Left lung (tissue), 14 donors: ENCODE measurements at places on chromosomes 5 and 9. TPM values are rescaled to one million over a fixed set of nuclear protein-coding genes. Genes with fewer than 3 reads are reported as not detected.

GABRP gene
- 0.74 TPM for polyA plus RNA-seq

GRCh38 chr9:22098643-22099332 is 89.7 kb upstream of the CDKN2B start:
- no peak for DNase-seq

DNA sequence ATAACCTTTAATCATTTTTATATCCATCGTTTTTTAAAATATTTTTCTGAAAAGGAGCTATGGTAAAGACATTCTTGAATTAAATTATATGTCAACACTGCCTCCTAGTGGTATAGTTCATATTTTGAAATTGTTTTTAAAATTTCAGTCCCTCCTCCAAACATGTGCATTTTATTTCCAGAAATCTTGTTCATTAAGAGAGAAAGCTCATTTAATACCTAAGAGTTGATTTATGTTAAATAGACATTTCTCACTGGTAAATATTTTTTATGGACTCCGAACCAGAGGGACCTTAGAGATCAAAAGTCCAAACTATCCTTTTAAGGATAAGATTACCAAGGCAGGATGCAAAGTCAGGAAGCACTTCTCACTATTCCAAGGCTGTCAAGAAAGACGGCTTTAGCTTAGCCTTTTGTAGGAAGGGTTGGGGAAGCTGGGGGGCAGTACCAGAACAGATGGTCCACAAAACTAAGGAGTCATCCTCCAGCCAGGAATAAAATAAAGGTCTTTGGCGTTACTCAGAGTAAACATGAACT is 21.6 kb downstream of the BHMT start:
- no peak for DNase-seq

DNA sequence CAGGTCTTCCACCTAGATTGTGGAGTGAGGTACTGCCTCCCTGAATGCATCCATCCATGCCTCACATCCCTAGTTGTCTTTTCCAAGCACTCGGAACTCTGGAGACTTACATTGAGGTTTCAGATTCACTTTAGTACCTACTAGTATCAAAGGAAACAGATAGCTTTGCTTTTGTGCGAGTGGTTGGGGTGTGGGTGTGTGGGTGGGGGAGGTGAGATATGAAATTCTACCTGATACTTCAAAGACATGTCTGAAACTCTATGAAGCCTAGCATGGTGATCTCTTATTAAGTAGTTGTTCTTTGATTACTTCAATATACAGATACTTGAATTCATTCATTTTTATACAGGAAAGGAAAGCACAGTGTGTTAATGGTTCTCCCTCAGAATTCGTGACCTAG is 64.4 kb downstream of the MCCC2 start:
- no peak for DNase-seq
